ENCODE measurements at places on chromosomes 6 and 20.

DNA sequence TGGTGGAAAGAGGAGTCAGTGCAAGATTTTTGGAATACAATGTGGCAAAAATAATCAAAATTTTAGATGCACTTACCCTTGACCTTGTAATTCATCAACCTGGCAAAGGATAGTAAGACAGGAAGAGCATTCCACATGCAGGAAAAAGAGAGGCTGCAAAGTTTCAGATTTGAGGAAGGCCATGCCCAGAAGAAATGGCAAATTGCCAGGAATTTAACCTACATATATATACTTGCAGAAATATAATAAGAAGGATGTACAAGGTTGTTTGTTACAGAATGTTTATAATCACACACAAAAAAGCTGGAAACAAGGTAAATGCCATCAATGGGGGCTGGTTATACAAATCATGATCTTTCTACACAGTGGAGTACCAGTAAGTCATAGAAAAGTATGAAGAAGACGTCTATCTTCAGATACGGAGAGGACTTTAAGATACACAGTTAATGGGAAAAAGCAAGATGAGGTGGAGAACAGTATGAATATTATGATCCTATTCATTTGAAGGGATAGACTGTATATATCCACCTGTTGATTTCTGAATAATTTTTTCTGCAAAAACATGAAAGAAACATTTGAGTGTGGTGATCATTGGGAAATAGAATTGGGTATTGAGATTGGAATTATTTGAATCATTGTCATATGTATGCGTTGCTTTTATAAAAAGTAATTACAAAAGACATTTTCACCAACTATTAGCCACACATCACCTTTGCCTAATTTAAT lies 253.8 kb downstream of the TBC1D7 start:
- DNase-seq: no peak

- peak; percentile 23 for DNase-seq
Measured at GRCh38 chr6:145069966-145070365, 665.4 kb downstream of the EPM2A start.

DNA sequence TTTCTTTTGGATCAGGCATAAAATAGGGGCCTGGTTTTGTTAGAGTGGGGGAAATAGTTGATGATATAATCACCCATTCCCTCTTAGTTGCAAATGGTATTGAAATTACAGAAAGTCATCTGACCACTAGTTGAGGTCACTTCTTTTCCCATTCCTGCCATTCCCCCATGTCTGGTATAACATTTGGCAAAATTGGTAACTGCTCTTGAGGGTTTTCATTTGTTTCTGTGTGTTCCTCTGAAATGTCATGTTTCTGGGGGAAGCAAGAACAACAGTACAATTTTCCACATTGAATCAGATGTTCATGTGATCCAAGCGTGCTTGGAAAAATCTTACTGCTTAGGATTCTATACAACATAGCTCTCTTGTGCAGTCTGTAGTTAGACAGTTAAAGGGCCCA lies 7.3 kb downstream of the AIG1 start:
- DNase-seq: peak; percentile 41

GRCh38 chr6:4253604-4254231 lies 118.3 kb upstream of the ECI2 start:
- DNase-seq: peak; percentile 76

DNA sequence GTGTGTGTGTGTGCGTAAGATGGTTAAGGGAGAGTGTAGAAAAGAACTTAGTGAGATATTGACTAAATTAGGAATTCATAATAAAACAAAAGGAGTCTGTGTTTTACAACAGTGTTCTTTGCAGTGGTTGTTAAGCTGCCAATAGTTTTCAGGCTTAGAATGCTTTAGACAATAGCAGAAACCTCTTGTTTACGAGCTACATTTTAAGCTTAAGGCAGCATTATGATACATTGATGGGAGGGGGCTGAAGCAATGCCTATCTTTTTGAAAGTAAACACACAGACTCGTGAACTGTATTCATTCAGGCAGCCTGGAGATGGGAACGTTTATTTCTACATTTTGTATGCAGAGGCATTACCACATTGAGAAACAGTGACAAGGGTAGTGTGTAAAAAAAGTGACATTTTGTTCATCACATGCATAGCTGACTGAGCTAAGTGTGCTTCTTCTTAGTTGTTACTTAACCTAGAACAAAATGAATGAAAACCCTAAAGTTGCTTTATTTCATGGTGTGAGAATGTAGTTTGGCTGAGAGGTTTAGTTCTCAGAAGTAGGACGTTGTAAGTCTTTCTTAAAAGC lies 21.2 kb downstream of the CLVS2 start:
- DNase-seq: no peak
